ENCODE measurements at places on chromosomes 2 and 18.

DNA sequence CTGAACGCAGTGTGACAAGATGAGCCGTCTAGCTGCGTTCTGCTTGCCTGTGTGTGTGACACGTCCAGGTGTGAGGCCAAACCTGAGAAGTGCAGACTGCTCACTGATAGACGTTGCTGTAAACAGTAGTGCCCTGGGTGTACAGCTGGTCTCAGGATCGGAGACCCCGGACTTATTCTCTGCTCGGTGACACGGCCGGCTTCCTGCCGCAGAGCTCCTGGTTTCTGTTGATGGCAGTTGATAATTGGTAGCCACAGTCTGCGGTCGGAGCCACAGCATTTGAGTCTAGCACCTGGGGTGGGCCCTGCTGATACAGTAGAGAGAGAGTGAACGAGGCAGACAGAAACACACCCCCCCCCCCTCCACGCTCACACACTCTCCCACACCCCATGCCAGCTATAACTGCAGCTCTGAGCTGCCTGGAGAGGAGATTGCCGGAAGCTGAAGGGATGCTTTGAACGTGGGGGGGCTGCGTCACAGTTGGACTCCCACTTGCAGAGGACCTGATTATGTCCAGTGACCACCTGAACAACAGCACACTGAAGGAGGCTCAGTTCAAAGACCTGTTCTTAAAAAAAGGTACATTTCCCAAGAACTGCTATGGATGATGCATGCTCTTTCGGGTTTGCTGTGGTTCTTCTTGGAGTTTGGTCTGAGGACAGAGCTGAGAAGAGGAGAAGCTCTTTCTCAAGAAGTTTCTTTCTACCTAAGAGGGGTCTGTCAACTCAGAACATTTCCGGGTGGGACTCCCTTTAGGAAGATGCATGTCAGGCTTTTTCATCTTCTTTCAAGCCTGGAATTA, 114.0 kb downstream of the FAM210A start:
- peak; percentile 39 for DNase-seq

GRCh38 chr2:227485429-227485828, 13.5 kb downstream of the AGFG1 start:
- DNase-seq: no peak

- no peak for DNase-seq
These were observed 648.5 kb downstream of the IRS1 start for GRCh38 chr2:226151157-226151556.

DNA sequence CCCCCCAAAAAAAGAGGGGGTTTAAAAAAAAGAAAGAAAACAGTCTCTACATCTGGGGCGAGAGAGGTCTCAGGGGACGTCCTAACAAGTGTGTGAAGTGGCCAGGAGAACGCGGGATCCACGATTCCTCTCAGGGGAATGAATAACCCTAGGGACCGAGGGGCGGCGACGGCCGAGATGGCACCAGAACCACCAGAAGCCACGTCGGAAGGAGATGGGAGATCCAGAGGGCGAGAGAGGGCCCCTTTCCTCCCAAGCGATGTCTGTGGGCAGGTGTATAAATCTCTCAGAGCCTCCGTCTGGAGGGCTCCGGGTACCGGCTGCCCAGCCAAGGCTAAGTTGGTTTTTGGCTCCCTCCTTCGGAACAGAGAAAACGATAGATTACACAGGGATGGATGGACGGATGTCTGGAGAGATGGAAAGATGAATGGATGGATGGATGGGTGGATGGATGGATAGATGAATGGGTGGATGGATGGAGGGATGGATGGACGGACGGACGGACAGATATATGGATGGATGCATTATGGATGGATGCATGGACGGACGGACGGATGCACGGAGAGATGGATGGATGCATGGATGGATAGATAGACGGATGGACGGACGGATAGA, 1.7 kb downstream of the EPHA4 start:
- DNase-seq: no peak

GRCh38 chr18:8858888-8859511, 153.6 kb downstream of the MTCL1 start:
- DNase-seq: no peak

- DNase-seq: no peak
These were observed 4.8 kb downstream of the UXS1 start for GRCh38 chr2:106189325-106189724.

GRCh38 chr2:45974056-45974455, 322.6 kb downstream of the PRKCE start:
- DNase-seq: no peak

DNA sequence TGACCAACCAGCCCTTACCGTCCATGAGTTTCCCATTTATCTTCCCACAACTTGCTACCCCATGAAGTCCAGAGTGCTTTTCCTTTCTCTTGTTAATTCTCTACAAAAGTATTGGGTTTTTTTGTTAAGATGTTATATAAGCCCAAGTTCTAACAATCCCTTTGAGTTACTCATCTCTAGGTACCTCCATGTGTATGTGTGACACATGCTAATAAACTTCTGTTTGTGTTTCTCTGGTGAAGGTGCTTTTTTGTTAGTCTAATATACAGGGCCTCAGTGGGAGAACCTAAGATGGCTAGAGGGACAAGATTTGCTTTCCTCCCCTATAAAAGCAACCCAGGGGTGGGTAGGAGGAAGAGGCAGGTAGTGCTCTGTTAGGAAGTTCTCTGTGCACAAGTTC, 31.8 kb upstream of the RMDN2 start:
- no peak for DNase-seq

Measured in T-helper 17 cell (primary cell).